Uterus (tissue), 4 donors: ENCODE measurements at places on chromosomes 7 and 10. TPM values are rescaled to one million over a fixed set of nuclear protein-coding genes. Genes with fewer than 3 reads are reported as not detected.
A peak's percentile ranks its signal among the peaks of the same experiment; 100 is the strongest.

- no peaks in the 10 kb centered on the region for H3K36me3 ChIP-seq
- H3K27me3 ChIP-seq = no peaks in the 10 kb centered on the region
- no peak overlapping the region for H3K4me3 ChIP-seq
Measured at GRCh38 chr7:148523550-148523949, 67.0 kb upstream of the C7orf33 start.

GRCh38 chr7:138701537-138701923 is 368 bp upstream of the SVOPL start:
- H3K27ac ChIP-seq = no peak overlapping the region
- no peaks in the 10 kb centered on the region for H3K4me1 ChIP-seq
- no peak overlapping the region for H3K4me3 ChIP-seq
- H3K27me3 ChIP-seq = no peaks in the 10 kb centered on the region
- H3K36me3 ChIP-seq = no peaks in the 10 kb centered on the region

- DNase-seq = no peak
- H3K36me3 ChIP-seq = no peaks in the 10 kb centered on the region
- no peaks in the 10 kb centered on the region for H3K27me3 ChIP-seq
- H3K4me3 ChIP-seq = no peak overlapping the region
- no peak overlapping the region for H3K27ac ChIP-seq
Measured at GRCh38 chr10:86824151-86824550, 67.7 kb downstream of the BMPR1A start.

DNA sequence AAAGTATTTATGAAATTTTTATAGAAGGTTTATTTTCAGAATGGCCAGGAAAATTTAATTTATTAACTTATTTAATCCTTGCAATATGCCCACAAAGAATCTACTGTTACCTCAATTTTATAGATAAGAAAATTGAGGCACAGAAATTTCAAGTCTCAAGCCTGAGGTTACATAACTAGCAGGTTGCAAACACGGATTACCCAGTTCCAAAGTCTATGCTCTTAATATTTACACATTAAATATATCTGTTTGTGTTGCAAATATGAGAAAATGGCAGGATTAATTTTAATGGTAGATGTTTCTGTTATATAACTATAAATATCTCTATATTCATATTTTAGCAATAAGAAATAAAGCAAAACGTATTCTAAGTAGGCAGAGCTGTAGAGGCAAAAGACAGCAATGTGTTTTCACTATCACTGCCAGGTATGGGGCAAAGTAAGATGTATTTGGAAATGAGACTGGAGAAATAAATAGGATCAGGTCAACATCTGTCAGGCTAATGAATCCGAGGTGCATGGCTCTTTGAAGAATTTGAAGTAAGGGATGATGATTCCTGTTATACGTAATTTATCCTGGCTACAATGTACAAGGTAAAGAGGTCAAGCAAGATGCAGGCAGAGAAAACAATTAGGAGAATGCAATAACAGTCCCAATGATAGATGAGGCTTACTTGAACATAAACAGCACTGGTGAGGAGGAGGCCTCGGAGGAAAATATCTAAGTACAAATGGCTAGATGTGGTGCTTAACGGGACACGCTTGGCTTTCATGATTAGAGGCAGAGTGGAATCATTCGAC is 354.1 kb upstream of the VSTM2A start:
- H3K4me1 ChIP-seq = no peaks in the 10 kb centered on the region
- no peaks in the 10 kb centered on the region for H3K36me3 ChIP-seq
- no peak overlapping the region for H3K4me3 ChIP-seq
- no peak for DNase-seq

The CYP26C1 gene
- total RNA-seq = 0.41 TPM

GRCh38 chr7:135718794-135719437 is 9.1 kb downstream of the SLC13A4 start:
- H3K36me3 ChIP-seq = no peaks in the 10 kb centered on the region
- no peak for DNase-seq
- no peaks in the 10 kb centered on the region for H3K27me3 ChIP-seq
- H3K27ac ChIP-seq = no peak overlapping the region
- no peak overlapping the region for H3K4me3 ChIP-seq
- no peaks in the 10 kb centered on the region for H3K4me1 ChIP-seq

DNA sequence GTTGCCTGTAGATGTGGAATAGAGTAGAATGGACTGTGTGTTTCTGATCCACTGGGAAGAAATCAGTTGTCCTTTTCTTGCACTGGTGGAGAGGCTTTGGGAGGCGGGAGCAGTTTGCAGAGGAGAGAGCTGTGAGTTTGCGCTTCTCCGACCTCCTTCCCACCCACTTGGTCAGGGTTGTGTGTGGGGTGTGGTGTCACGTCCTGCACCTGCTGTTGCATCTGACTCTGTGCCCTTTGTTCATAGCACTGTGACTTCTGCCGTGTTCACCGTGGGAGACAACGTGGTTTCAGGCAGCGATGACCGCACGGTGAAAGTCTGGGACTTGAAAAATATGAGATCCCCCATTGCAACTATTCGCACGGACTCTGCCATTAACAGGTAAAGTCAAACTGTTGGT is 67.8 kb downstream of the WDR37 start:
- H3K4me3 ChIP-seq = no peak overlapping the region
- no peaks in the 10 kb centered on the region for H3K4me1 ChIP-seq
- H3K27ac ChIP-seq = no peak overlapping the region
- no peaks in the 10 kb centered on the region for H3K36me3 ChIP-seq
- no peak for DNase-seq

GRCh38 chr10:16765509-16766375 is 51.5 kb downstream of the RSU1 start:
- no peaks in the 10 kb centered on the region for H3K36me3 ChIP-seq
- H3K27ac ChIP-seq = no peak overlapping the region
- no peaks in the 10 kb centered on the region for H3K4me1 ChIP-seq
- no peaks in the 10 kb centered on the region for H3K27me3 ChIP-seq

DNA sequence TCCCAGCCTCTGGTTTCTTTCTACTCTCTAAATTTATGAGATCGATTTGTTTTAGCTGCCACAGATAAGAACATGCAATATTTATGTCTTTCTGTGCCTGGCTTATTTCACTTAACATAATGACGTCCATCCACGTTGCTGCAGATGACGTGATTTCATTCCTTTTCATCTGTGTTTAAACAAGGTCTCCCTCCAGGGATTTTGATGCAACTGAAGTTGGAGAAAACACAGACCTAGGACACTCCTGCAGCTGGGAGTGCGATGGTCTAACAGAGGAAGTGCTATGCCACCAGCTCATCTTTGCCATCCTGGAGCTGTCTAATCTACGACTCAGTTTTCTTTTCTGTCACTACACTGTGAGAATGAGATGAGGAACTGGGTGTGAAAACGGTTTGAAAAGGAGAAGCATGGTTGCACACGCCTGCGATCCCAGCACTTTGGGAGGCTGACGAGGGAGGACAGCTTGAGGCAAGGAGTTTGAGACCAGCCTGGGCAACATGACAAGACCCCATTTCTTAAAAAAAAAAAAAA is 1.5 kb upstream of the KCTD7 start:
- H3K4me1 ChIP-seq = no peaks in the 10 kb centered on the region
- no peaks in the 10 kb centered on the region for H3K27me3 ChIP-seq
- DNase-seq = peak; percentile 85
- H3K27ac ChIP-seq = peak overlapping the region; percentile 98
- H3K4me3 ChIP-seq = peak overlapping the region; percentile 57

The PRRT4 gene
- not detected for total RNA-seq

DNA sequence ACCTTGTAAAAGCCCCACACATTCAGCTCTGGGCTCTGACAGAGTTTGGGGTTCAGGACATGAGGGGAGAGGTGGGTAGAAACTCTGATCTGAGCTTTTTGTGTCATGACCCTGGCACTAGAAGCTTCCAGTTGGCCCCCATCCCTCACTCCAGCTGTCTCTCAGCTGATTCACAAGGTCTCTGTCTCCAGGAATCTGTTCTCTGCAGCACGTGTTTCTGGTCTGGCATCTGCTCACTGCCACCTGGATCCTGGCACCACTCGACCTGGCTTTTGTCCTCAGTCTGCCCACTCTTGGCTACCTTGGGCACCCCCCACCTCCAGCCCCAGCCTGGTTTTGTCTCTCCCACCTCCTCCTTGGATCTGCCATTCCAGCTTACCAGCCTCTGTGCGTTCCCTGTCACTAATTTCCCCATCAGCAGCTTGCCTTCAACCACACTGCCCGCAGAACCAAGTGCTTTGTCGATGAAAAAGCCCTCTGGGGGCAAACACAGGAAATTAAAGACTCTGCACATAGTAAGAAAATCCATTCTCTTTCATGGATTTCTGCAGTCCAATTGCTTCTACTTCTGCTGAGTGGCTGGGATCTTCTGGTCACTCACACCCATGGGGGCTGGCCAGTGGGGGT is 18.3 kb upstream of the ADCYAP1R1 start:
- H3K27ac ChIP-seq = no peak overlapping the region
- no peaks in the 10 kb centered on the region for H3K36me3 ChIP-seq
- no peak overlapping the region for H3K4me3 ChIP-seq
- no peaks in the 10 kb centered on the region for H3K27me3 ChIP-seq
- DNase-seq = no peak
- no peaks in the 10 kb centered on the region for H3K4me1 ChIP-seq

GRCh38 chr10:110617425-110618229 is 26.5 kb upstream of the RBM20 start:
- H3K27me3 ChIP-seq = no peaks in the 10 kb centered on the region
- no peak for DNase-seq
- H3K4me1 ChIP-seq = no peaks in the 10 kb centered on the region

The AFAP1L2 gene
- total RNA-seq = 86.6 TPM

The GHRHR gene
- not detected for total RNA-seq

The SLC13A1 gene
- not detected for total RNA-seq

DNA sequence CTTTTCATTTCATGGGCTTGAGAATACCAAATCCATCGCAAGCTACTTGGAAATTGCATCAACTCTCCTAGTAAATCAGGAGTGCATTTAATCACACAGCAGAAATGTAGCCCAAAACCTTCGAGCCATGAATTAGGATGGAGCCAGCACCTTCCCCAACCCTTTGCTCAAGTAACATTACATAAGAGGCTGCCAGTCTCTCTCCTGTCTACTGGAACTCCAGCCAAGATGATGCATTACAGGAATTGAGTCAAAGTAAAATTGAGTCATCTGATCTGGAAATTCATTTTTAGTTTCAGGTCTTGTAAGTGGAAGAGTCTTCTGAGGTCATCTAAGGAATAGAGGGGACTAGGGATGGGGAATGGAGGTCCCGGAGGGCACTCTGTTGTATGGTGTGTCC is 69.7 kb upstream of the FHIP2A start:
- DNase-seq = no peak
- no peaks in the 10 kb centered on the region for H3K36me3 ChIP-seq
- H3K27ac ChIP-seq = no peak overlapping the region
- no peaks in the 10 kb centered on the region for H3K4me1 ChIP-seq
- no peak overlapping the region for H3K4me3 ChIP-seq

DNA sequence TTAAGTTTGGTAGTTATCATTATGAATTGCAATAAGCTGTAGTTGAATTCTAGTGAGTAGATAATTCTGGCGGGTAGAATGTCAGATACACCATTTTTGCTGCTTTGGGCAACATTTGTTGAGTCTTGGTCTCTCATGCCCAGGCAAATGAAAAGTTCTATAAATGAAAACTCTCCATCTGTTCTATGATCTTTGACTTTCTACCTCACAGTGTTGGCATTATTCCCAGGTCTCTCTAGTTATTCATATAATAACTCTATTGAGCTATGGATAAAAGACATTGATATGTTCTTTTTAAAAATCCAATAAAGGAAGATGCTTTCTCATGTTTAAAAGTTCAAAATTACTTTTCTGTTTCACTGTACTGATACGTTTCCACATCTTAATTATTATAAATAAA is 415.3 kb upstream of the SEMA3D start:
- H3K27ac ChIP-seq = no peak overlapping the region
- H3K4me1 ChIP-seq = no peaks in the 10 kb centered on the region
- no peak for DNase-seq

The CALML3 gene
- total RNA-seq = not detected
